T-cell (primary cell): ENCODE measurements at places on chromosomes 11 and 22.

DNA sequence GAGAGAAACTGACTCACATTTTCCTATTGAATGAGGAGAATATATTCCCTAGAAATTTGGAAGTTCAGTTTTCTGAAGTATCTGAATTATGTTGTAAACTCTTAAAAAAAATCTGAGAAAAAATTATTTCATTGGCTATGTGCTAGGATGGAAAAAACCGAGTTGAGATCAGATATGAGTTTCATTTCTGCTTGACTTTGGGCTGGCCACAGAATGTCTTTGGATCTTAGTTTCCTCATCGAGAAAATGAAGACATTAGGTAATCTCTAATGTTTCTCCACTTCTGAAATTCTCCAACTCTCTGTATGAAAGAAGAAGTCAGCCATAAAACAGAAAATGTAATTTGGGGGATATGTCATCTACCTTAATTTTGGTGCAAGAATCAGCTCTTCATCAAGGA lies 28.8 kb downstream of the SLN start:
- DNase-seq, result no peak

DNA sequence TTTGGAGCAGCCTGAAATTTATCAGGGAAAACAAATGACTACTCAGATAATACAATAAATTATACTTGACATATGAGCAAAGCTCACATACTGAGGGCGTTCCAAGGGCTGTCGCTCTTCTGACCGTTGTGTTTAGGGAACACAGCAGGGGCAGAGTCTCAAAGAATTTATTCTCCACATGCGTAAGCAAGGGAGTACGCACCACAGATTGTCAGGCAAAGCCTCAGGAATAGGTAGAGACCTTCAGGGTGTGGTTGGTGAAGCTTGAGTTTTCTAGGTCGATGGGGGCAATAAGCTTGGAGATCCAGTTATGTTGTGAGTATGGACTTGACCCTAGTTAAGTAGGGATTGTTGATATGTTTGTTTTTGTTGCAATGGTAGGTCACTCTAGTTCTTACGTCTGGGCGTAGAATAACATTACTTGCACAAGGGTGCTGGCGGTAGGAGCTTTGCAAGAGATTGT lies 830 bp downstream of the ACAT1 start:
- DNase-seq, result no peak

DNA sequence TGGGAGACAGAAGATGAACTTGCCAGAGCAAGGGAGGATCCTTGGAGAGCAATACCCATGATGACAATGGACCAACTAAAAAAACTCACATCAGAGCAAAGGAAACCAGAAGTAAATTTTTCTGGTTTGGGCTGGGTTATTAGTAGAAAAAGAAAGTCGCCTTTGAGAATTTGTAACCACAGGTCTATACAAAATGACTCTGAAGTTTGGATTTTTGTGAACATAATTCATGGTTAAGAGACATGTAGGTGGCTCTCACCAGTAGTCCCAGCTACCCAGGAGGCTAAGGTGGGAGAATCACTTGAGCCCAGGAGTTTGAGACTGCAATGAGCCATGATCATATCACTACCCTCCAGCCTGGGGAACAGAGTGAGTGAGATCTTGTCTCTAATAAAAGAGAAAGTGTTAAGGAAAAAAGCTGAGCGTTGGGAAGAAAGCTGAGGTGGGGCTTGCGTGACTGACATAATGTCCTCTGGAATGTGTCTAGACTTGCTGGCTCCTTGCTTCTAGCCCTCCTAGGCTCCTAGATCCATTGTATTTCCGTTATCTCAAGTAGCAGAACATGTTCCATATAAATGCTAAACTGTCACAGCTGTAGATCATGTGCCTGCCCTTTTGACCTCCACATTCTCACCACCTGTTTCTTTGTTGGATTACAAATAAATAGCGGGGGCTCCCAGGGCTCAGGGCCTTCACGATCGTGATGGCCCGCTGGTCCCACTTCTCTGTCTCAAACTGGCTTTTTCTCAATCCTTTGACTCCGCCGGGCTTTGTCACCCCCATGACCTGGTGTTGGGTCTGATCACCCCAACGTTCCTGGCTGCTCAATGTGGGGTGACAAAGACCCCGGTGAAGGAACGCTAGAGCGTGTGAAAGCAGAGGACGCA lies 56.2 kb upstream of the SC5D start:
- DNase-seq, result no peak

DNA sequence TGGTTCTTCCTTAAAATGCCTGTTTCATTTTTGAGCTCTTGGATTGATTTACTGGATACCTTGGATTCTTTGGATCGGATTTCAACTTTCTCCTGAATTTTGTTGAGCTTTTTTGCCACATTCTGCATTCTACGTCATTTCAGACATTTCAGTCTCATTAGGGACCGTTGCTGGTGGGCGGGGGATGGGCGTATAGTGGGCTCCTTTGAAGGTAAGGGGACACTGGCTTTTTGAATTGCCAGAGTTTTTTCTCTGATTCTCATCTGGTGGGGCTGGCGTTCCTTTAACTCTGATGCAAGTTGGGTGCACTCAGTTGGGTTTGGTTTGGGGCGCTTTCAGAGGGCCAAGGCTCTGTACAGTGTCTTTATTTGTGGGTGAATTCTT lies 216.5 kb downstream of the DYNC2H1 start:
- no peak for DNase-seq

GRCh38 chr22:47793304-47794101 lies 1031.1 kb downstream of the TBC1D22A start:
- DNase-seq, result no peak

DNA sequence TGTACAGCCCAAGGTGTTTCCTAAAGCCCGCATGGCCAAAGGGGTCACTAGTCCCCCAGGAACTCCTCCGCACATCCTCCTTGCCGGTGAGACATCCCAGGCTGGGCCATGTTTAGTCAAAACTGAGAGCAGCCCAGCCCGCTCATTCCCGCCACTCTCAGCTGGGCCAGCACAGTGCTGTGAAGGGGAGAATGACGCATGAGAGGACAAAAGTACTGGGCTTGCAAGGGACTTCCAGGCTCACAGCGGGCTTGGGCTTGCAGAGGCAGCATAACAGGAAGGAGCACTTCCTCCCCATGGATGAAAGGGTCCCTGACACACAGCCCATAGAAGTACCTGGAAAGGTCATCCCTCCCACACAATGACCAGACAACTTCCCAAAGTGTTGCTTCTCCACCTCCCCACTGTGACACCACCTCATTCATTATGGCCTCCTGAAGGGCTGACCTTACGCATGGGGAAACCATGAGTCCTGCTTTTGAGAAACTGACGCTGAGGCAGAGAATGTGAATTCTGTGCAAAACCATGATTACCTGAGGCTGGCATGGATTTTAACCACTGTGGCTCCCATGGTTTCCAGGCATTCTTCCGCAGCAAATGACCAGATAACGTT lies 19.1 kb downstream of the ETS1 start:
- DNase-seq, result no peak

DNA sequence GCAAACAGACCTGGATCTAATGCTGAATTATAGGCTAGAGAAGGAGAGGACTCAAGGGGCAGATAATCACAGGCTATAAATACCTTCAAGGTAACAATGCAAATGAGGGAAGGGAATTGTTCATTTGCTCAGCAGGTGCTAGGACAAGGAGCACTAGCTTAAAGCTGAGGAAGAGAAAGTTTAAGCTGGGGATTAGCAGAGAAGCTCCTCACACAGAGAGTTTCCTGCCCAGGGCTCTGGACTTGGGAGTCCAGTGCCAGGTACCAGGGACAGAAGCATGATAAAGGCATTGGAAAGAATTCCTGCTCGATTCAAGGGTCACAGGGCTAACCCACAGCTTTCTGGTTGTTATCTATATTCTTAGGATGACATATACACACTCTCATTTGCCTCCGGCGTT lies 509.9 kb downstream of the NTM start:
- no peak for DNase-seq

DNA sequence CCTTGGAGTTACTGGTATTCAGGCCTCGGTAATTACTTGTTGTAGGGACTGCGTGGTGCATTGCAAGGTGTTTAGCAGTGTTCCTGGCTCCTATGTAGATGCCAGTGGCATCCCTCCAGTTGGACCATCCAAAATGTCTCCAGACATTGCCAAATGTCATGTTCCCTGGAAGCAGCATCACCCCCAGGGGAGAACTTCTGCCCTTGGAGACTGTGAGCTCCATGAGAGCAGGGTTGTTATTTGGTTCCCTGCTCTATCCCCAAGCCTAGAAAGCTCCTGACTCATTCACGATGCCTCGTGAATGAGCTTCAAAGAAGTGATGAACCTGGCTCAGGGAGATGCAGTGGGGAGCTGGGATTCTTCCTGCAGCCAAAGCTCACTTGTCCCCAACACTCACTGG lies 4.8 kb upstream of the CD248 start:
- no peak for DNase-seq

- DNase-seq, result no peak
Measured at GRCh38 chr11:7307836-7308235, 56.1 kb downstream of the SYT9 start.

GRCh38 chr22:18078329-18079041 lies 695 bp downstream of the PEX26 start:
- DNase-seq, result peak; percentile 10

- no peak for DNase-seq
Measured at GRCh38 chr11:69965821-69966582, 112.1 kb upstream of the ANO1 start.

DNA sequence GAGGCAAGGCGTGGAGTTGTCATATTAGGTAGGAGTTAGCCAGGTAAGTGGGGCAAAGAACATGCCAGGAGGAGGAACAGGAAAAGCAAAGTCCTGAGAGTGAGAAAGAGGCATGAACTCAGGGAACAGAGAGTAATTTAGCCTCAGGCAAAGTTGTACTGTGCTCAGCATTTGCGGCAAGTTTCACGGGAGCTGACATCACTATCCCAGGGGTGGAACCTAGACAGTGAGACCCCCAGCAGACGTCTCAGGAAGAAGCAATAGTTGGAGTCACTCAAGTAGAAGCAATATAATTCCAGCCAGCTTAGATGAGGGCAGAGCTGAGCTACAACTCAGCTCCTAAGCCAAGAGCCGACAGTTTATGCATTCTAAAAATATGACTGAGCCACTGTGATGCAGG lies 426.0 kb upstream of the ISX start:
- DNase-seq, result no peak

GRCh38 chr11:119158467-119158866 lies 9.6 kb downstream of the ABCG4 start:
- no peak for DNase-seq

DNA sequence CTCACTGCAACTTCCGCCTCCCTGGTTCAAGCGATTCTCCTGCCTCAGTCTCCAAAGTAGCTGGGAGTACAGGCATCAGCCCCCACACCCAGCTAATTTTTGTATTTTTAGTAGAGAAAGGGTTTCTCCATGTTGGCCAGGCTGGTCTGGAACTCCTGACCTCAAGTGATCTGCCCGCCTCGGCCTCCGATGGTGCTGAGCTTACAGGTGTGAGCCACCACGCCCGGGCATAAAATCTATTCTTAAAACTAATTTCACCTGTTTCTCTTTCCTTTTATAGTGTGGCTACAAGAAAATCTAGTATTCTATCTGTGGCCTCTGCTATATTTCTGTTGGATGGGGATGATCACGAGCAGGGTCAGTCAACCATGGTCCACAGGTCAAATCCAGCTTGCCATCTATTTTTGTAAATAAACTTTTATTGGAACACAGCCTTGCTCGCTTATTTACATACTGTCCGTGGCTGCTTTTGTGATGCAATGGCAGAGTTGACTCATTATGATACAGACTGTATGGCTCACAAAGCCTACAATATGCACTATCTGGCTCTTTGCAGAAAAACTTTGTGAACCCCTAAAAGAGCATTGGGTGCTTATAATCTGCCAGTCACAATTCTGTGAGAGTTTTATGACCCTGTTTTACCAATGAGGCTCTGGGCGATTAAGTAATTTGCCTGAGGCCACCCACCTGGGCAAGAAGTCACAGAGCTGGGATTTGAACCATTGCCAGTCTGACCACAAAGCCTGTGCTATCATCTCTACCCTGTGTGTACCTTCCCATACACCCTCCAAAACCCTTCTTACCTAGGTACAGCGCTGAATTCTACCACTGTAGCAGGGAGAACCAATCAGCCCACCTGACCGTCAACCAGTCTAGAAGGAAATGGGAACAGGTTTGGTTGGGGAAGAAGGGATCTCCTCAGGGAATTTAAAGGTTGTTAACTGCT lies 28.3 kb downstream of the SLC1A2 start:
- no peak for DNase-seq

- DNase-seq, result no peak
Measured at GRCh38 chr11:124738713-124739478, 846 bp upstream of the NRGN start.

DNA sequence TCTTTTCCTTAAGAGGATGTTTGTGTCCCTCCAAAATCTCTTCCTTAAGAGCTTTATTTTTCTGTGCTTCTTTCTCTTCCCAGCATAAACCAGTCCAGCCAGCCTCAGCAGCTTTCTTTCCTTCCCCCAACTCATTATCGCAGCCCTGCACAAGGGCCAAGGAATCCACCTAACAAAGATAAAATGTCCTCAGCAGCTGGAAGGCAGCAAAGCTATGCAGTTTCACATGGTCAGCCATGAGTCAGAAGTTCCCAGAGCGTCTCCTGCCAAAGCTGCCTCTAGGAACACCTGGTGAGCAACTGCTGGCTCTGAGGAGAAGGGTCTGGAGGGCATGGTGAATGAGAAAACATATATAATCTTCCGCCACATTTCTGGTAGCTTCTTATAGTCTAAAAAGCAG lies 45.3 kb upstream of the HMGXB4 start:
- no peak for DNase-seq

GRCh38 chr22:30314915-30315314 lies 11.8 kb downstream of the TBC1D10A start:
- DNase-seq, result peak; percentile 32

- DNase-seq, result no peak
Measured at GRCh38 chr11:33554219-33554618, 146.4 kb downstream of the C11orf91 start.

GRCh38 chr11:120882175-120882574 lies 141.7 kb upstream of the TBCEL start:
- DNase-seq, result no peak

DNA sequence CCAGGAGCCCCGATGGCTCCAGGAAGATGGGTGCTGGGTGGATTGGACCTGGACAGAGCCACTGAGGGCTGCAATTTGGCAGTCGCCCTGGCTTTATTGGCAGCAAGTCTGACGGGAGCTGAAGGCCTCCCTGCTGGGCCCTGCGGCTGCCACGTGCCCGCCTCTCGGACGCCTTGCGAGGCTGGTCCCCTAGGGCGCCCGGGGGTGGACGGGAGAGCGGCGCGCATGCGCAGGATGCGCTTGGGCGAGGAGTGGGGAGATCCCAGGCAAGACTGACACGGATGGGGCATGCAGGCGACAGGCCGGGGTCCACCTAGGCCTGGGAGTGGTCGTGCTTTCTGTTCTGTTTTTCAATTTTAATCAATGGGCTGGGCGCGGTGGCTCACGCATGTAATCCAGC lies 150.0 kb downstream of the ADAMTS15 start:
- DNase-seq, result no peak

- no peak for DNase-seq
Measured at GRCh38 chr11:21289686-21290085, 620.3 kb downstream of the NELL1 start.

GRCh38 chr22:42939941-42940653 lies 74.9 kb downstream of the PACSIN2 start:
- DNase-seq, result no peak

GRCh38 chr11:121039971-121040613 lies 16.2 kb downstream of the TBCEL start:
- DNase-seq, result no peak
